ENCODE measurements at places on chromosomes 6 and 20.

GRCh38 chr6:4344317-4344899, 209.0 kb upstream of the ECI2 start:
- DNase-seq: no peak

- DNase-seq: no peak
These were observed 266.2 kb upstream of the ZFP64 start for GRCh38 chr20:52457826-52458225.

DNA sequence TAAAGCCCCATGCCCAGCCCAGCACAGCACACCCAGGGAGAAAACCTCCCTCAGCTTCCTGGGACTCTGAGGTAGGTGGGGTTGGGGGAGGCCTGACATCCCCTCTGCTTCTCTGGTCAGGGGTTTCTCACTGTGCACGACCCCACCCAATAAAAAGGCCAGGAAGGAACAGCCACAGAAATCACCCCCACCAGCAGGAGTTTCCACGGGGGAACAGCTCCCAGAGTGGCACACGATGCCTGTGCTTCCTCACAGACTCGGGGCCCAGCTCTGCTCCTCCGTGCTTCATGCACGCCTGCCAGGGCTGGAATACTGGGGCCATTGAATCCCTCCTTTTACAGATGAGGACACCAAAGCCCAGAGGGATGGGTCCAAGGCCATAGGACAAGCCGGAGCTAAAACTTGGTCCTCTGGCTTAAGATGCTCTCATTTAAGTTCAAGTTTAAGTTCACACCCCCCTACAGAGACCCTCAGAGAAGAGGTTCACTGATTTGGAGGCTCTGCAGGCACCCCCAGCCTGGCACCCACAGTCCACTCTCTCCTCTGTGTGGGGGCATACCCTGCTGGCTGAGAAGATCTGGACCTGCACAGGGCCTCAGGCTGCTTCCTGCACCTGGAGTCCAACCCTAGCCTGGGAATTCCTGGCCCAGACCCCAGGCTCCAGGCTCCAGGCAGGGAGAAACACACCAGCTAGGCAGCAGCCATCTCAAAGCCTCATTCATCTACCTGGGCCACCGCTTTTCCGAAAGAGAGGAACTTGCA, 14.3 kb downstream of the ACSS1 start:
- DNase-seq: no peak

DNA sequence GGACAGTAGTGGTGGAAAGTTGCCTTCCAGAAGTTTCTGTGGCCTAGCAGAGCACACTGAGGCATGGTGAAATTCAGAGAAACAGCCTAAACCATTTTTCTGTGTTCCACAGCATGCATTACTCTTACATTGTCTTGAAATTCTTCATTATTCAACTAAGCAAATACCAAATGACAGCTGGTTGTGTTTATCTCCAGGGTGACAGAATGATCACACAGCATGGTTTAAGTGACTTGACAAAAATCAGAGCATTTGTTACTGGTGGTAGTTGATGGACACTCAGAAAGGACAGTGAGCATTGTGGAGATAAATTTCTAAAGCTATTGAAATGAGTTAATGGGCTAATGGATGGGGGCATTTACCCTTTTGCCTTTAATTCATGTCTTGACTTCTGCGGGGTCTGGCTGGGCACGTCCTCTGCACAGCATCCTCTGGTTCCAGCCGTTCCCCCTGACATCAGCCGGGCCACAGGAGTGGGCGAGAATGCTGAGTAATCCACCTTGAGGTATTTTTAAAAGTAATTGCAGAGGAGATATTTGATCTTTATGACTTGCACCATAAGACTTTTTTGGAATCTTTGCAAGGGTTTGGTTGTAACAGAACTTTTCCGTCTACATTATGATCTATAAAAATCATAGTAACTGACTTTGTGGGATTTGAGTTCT, 78.9 kb upstream of the SCP2D1 start:
- DNase-seq: no peak

DNA sequence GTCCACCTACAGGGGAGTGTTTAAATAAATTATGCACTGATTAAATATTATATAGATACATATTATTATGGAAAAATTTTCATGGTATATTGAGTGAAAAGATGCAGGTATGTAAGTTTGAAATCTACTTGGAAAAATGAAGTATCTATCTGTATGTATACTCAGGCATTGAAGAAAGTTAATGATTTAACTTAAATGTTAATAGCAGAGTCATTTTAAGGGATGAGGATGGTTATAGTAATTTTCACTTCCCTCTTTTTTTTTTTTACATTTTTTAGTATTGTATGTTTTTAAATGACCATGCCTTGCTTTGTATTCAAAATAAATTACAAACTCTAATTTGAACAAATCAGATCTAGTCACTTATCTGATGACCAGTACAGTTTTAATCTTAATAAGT, 43.2 kb upstream of the NOTCH4 start:
- DNase-seq: no peak

DNA sequence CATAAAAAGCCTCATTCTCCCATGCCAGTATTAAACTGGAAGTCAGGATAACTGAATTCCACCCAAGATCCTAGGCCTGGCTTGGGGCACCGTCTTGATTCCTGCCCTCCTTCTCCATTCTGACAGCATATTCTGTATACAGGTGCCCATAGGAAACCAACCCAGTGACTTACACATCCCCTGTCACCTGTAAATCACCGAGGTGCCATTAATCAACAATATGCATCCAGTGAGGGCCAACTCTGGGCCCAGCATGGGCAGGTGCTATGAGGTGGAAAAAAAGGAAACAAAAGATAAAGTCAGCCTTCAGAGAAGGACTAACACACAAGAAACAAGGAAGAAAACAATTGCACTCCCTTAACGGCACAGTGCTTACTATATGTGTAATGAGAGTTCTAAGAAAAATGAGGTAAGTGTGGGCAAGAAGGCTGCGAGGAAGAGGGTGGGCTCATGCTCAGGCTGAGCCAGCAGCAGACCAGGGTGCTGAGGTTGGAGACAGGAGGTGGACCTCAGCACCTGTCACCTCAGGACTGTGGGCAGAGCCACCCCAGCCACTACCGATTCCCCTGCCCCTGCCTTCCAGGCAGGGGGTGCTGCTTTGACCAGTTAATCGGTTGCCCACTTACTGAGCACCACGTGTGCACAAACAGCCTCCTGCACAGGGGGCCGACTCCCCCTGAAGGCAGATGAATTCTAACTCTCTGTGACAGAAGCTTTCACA, 105.9 kb downstream of the TRERF1 start:
- DNase-seq: no peak

DNA sequence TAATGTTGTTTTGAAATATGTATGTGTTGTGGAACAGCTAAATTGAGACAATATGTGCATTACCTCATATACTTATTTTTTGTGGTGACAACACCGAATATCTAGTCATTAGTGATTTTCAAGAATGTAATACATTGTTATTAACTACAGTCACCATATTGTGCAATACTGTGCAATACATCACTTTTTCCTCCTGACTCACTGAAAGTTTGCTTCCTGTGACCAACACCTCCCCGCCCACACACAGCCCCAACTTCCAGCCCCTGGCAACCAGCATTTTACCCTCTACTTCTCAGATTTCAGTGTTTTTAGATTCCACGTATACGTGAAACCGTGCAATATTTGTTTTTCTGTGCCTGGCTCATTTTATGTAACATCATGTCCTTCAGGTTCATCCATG, 627.9 kb downstream of the PRKN start:
- no peak for DNase-seq

DNA sequence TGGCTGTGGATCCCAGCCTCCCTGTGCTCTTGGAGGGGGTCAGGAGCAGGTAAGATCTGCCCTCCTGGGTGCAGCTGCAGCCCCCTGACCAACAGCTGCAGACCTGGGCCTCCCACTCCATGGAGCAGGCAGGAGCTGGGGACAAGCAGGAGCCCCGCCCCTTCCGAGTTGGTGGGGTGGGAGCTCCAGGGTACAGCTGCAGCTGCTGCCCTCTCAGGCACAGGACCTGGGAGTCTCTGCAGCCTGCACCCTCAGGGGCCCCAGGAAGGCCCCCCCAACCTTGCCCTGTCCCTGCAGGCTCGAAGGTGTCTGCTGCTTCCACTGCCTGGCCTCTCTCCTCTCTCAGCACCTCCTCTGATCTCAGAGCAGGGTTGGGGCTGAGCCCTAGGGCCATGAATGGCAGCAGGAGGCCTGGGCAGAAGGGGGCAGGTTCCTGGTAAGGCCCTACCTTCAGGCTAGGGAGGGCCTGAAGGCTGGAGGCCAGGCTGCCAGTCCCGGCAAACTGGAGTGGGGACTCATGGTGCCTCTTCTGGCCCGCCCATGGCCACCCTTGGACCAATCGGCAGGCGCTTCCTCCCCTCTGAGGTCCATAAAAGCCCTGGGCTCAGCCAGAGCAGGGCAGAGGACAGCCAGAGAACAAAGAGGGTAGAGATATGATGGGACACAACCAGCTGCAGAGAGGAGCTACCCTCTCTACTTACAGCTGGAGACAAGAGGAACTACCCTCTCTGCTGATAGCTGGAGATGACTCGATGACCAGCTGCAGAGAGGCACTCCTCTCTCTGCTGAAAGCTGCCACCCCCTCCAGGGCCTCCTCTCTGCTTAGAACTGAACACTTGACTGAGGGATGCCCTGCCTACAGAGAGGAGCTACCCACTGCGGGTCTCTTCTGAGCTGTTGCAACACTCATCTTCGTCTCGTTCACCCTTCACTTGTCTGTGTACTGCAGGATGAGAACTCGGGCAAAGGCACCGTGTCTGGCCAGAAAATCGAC, 7.8 kb upstream of the PACSIN1 start:
- no peak for DNase-seq

DNA sequence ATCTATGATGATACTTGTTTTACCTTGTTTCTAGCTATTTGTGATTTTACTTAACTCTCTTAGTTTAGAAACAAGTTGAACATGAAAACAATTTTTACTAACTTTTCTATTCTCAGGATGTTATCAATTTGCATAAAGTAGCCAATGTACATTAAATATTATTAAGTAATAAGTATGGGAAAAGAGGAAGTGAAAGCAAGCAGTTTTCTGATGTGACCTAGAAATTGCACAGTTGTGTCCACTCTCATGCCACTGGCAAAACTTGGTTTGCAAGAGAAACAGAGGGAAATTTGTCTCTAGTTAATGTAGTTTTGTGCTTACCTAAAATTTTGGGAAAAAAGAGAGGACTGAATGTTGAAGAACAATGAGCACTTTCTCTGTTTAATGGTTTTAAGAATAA, 19.2 kb upstream of the TSPYL1 start:
- DNase-seq: no peak

- no peak for DNase-seq
These were observed 55.1 kb upstream of the BACH2 start for GRCh38 chr6:90351696-90352095.

DNA sequence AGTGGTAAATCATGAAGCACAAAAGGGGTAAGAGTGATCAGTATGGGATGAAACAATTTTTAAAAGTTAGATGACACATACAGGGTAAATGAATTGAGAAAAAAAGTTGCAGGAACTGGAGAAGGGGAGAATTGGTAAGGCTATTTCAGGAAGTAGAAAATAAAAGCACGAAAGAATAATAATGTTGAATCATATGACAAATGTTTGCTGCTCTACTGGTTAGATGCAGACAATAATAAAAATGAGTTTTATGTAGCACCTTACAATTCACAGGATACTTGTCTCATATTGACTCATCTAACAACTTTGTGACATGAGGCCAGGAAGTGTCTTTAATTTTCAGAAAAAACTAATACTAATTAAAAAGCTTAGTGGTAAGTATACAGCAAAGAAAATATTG, 566.5 kb upstream of the MARCKS start:
- no peak for DNase-seq

- DNase-seq: no peak
These were observed 53.5 kb downstream of the TGM2 start for GRCh38 chr20:38111366-38112232.

DNA sequence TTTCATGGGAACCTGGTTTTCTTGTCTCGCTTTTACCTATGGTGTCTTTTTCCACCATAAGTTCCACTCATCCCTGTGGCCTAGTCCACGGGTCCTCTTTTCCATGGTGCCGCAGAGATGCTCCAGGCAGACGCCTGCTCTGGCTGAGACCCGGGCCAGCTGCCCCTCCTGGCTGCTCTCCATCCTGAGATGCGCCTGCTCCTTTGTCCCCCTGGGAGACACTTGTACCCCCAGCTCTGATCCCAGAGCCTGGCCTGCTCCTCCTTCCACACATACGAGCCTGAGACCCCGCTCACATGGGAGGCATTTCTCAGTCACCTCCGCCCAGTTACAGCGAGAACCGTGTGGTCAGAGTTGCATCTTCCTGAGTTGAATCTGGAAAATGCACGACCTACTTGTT, 29.6 kb downstream of the RNASET2 start:
- DNase-seq: no peak

- DNase-seq: no peak
These were observed 33.9 kb upstream of the CMTR1 start for GRCh38 chr6:37399131-37399530.

DNA sequence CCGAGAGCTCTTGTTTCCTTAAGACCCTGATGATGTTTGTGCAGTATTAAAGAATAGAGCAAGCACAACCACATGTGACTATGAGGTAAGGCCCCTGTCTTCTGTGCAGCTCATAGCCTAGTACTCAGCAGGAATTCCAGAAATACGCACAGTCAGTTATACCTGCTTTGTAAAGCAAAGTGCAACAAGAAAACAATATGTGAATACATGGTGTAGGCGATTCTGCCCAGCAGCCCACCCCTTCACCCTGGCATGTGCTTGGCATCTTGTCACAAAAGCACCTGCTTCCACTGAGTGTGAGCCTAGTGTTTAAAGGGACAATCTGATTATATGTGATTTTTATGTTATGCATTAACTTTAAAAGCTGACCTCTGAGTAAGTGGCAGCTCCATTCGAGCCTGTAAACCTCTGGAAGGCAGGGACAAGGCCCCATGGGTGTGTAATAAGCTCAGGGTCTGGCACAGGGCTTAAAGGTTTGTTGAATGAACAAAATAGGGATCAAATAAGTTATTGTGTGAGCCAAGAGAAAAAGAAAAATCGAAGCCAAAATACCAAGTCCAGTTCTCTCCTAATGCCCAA, 148.7 kb downstream of the DOK5 start:
- DNase-seq: no peak

GRCh38 chr6:30730601-30731435, 10.7 kb downstream of the TUBB start:
- peak; percentile 48 for DNase-seq

- DNase-seq: no peak
These were observed 13.2 kb downstream of the GCNT2 start for GRCh38 chr6:10534419-10534762.
